Temporal lobe (tissue), 4 donors: ENCODE measurements at places on chromosomes 16 and 17. TPM values are rescaled to one million over a fixed set of nuclear protein-coding genes. Genes with fewer than 3 reads are reported as not detected.

MPP2 gene
- total RNA-seq, result 16.0 TPM

TBX4 gene
- total RNA-seq, result not detected

SLC16A13 gene
- total RNA-seq, result 0.25 TPM

NECAB2 gene
- 3.0 TPM for total RNA-seq

MYCBPAP gene
- 1.2 TPM for total RNA-seq

AOC2 gene
- 0.49 TPM for total RNA-seq

DPEP3 gene
- 0.25 TPM for total RNA-seq

CDRT15 gene
- not detected for total RNA-seq

VPS4A gene
- total RNA-seq, result 28.0 TPM
